Pons (tissue), 1 donor: ENCODE measurements at places on chromosomes 2 and 18.

DNA sequence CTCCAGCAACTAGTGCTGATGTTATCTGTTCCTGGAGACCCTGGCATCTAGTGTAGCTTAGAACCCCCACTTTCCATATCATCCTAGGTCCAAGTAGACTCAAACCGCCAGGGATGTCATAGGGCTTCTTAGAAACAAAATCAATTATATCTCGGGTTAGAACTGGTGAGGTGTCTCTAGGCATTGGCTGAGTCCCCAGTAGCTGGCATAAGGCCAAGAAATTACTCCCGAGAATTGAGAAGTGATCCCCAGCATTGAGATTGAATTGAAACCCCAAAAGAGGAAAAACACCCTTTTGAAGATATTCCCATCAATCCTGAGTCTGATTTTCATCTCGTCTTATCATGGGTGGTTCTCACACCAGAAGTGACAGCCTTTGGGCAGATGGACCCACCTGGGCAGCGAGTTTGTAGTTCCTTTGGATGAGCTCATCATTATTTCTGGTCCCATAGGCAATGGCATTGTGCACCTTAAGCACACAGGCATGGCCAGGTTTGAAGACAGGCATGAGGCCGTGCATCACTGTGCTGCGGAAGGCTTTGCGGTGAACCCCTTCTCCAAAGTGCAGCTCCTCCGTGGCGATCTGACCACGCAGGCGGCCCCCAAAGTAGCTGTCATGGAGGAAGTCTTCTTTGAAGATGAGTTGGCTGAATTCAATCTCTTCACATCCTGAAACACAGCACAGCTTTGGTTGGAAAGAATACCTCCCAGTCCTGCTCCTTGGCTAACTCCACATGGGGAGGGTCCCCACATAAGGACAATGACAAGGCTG is 112.2 kb downstream of the ALPK2 start:
- no peak for DNase-seq

GRCh38 chr2:153373510-153374279 is 104.9 kb downstream of the RPRM start:
- no peak for DNase-seq

- DNase-seq, result peak; percentile 63
Measured at GRCh38 chr2:105328281-105329196, 996 bp downstream of the TGFBRAP1 start.

GRCh38 chr2:238986491-238987351 is 138.8 kb downstream of the TWIST2 start:
- DNase-seq, result no peak

- no peak for DNase-seq
Measured at GRCh38 chr2:236758406-236758805, 188.8 kb downstream of the ACKR3 start.

DNA sequence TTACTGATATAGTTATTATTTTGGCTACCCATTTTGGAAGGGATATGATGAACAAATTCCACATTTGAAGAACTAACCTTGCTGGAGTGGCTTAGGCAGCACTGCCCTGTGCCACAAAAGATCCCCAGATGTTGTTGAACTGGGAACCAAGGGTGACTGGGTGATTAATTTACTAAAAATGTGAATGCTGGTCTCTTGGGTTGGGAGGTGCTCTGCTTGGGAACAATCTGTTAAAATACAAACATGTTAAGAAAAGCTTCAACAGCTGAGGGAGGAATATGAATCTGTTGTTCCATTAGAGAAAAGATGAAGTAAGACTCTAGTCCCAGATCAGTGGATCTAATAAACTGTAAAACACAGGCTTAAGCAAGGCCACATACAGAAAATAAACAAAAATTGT is 1860.1 kb downstream of the SUCLG1 start:
- no peak for DNase-seq

DNA sequence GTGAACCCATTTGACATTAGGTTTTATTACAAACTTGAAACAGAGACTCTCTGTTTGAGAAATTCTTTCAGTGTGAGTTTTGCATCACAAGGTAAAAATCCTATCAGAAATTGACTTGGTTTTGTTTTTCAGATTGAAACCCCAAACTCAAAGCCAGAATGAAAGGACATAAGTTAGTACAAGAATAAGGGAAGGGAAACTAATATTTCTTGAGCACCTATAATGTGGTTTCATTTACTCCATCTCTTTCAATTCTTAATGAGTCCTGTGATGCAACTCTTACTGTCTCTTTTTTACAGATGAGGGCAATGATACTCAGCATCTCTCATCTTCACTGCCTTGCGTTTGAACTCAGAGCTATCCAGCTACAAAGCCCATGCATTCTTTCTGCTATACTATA is 210.0 kb upstream of the SIX3 start:
- DNase-seq, result no peak

DNA sequence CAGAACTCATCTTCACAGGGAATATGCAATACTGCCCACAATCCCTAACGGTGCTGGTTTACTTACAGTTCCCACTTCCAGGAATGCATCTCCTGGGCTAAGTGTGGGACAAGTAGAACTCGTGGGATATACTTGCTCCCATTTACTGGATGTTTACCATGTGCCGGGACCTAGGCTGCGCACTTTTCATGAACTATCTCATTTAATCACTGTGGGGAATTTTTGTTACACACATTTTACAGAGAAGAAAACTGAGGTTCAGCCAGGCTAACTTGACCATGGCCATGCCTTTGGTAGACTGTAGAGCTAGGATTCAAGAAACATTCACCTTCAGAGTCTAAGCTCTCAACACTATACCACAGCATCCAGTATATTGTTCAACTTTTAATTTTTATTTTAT is 24.4 kb upstream of the MBOAT2 start:
- DNase-seq, result no peak

DNA sequence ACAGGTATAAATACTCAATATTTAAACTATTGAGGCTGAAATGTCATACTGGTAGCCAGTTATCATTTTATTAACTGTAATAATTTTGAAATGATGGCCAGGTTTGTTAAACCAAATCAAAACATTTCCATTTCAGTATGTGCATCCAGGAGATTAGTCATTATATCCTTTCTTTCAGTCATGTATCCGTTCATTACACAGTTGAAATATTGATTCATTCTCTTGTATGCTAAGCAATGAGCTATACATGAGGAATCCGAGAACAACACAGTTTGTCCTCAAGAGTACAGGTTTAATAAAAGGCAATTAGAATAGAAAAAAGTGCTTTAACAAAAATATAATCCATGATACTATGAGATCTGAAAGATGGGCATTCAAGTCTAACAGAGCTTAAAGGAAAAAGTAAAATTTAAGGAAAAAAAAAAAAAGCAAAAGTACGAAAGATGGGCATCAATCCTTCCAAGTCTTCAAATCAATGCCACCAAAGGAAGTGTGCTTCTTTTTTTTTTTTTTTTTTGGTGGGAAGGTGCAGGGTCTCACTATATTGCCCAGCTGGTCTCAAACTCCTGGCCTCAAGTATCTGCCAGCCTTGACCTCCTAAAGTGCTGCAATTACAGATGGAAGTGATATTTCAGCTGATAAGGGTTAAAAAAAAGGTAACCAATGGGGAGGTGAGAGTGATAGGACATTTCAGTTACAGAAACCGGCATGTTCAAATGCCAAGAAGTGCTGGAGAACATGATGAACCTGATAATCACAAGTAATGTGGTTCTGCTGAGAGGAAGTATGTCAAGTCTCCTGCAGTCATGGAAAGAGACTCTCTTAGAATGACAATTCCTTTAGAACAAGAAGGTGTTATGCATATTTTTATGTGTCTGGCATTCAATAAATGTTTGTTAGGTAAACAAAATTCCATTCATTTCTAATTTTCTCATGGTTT is 35.8 kb downstream of the PUM2 start:
- DNase-seq, result no peak

- no peak for DNase-seq
Measured at GRCh38 chr2:11133238-11133935, 21.9 kb upstream of the SLC66A3 start.

GRCh38 chr2:195820867-195821565 is 164.0 kb downstream of the SLC39A10 start:
- no peak for DNase-seq

GRCh38 chr2:179991344-179991743 is 15.8 kb downstream of the CWC22 start:
- no peak for DNase-seq
